Prostate gland (tissue), 2 donors: ENCODE measurements at places on chromosomes 7 and 10. TPM values are rescaled to one million over a fixed set of nuclear protein-coding genes. Genes with fewer than 3 reads are reported as not detected.

- no peaks in the 10 kb centered on the region for H3K36me3 ChIP-seq
- no peaks in the 10 kb centered on the region for H3K27me3 ChIP-seq
- no peaks in the 10 kb centered on the region for H3K4me1 ChIP-seq
These were observed 45.0 kb upstream of the GRM3 start for GRCh38 chr7:86598721-86599120.

- DNase-seq = no peak
- no peaks in the 10 kb centered on the region for H3K36me3 ChIP-seq
These were observed 41.1 kb downstream of the FAM20C start for GRCh38 chr7:233249-234035.

GRCh38 chr7:138527746-138528223 is 67.7 kb downstream of the TRIM24 start:
- H3K4me1 ChIP-seq = no peaks in the 10 kb centered on the region
- H3K27ac ChIP-seq = no peak overlapping the region
- no peak for DNase-seq
- H3K4me3 ChIP-seq = no peak overlapping the region
- no peaks in the 10 kb centered on the region for H3K36me3 ChIP-seq

DNA sequence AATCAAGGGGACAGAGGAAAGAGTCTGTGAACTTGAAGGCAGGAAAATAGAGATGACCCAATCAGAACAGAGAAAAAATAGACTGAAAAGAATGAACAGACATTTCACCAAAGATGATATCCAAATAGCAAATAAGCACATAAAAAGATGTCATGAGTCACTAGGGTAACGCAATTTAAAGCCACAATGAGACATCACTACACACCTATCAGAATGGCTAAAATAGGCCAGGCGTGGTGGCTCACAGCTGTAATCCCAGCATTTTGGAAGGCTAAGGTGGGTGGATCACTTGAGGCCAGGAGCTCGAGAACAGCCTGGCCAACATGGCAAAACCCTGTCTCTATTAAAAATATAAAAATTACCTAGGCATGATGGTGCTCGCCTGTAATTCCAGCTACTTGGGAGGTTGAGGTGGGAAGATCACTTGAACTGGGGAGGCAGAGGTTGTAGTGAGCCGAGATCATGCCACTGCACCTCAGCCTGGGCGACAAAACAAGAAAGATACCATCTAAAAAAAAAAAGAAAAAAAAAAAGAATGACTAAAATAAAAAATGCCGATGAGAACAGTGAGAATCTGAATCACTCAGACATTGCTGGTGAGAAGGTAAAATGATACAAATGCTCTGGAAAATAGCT is 100.9 kb downstream of the LHPP start:
- no peaks in the 10 kb centered on the region for H3K27me3 ChIP-seq
- no peaks in the 10 kb centered on the region for H3K36me3 ChIP-seq
- peaks cover 5% of the 10 kb centered on the region for H3K4me1 ChIP-seq
- H3K27ac ChIP-seq = no peak overlapping the region

DNA sequence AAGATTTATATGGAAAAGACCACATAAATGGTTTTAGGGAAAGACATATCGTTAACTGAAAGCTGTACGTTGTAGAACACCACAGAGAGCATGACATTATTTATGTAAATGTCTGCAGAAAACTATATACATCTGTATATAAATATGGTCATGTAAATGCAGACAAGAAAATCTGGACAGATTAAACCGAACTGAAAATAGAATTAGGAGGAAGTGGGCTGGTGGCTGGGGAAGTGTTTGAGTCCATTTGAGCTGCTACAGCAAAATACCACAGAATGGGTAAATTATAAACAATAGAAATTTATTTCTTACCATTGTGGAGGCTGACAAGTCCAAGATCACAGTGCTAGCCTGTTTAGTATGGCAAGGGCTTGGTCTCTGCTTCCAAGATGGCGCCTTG is 56.3 kb upstream of the USP6NL start:
- no peaks in the 10 kb centered on the region for H3K36me3 ChIP-seq
- no peaks in the 10 kb centered on the region for H3K4me1 ChIP-seq
- no peak overlapping the region for H3K27ac ChIP-seq
- no peak for DNase-seq
- H3K27me3 ChIP-seq = no peaks in the 10 kb centered on the region

GRCh38 chr7:91660734-91661356 is 219.7 kb downstream of the MTERF1 start:
- no peak overlapping the region for H3K4me3 ChIP-seq
- DNase-seq = no peak
- H3K27me3 ChIP-seq = no peaks in the 10 kb centered on the region
- H3K27ac ChIP-seq = no peak overlapping the region
- H3K36me3 ChIP-seq = no peaks in the 10 kb centered on the region

GRCh38 chr7:128933180-128933891 is 4.4 kb upstream of the IRF5 start:
- no peak for DNase-seq
- H3K36me3 ChIP-seq = no peaks in the 10 kb centered on the region
- H3K4me3 ChIP-seq = no peak overlapping the region
- no peaks in the 10 kb centered on the region for H3K27me3 ChIP-seq
- no peaks in the 10 kb centered on the region for H3K4me1 ChIP-seq
- no peak overlapping the region for H3K27ac ChIP-seq

- peak; percentile 36 for DNase-seq
- H3K36me3 ChIP-seq = no peaks in the 10 kb centered on the region
- no peaks in the 10 kb centered on the region for H3K27me3 ChIP-seq
- peak overlapping the region; percentile 91 for H3K27ac ChIP-seq
These were observed 604 bp downstream of the MXI1 start for GRCh38 chr10:110207805-110208613.

- no peaks in the 10 kb centered on the region for H3K36me3 ChIP-seq
- H3K4me1 ChIP-seq = no peaks in the 10 kb centered on the region
- H3K4me3 ChIP-seq = no peak overlapping the region
- H3K27me3 ChIP-seq = no peaks in the 10 kb centered on the region
These were observed 19.3 kb upstream of the ZNF680 start for GRCh38 chr7:64581926-64582894.

- no peak for DNase-seq
- H3K4me1 ChIP-seq = no peaks in the 10 kb centered on the region
- no peaks in the 10 kb centered on the region for H3K27me3 ChIP-seq
These were observed 149.2 kb upstream of the GHITM start for GRCh38 chr10:83990126-83990525.

The NPFFR1 gene
- total RNA-seq = under 0.01 TPM

The NSUN5 gene
- 36.3 TPM for total RNA-seq

The HABP2 gene
- total RNA-seq = not detected
